SK-MEL-5 (cell line): ENCODE measurements at places on chromosomes 3 and 15. TPM values are rescaled to one million over a fixed set of nuclear protein-coding genes. Genes with fewer than 3 reads are reported as not detected.
A peak's percentile ranks its signal among the peaks of the same experiment; 100 is the strongest.

DNA sequence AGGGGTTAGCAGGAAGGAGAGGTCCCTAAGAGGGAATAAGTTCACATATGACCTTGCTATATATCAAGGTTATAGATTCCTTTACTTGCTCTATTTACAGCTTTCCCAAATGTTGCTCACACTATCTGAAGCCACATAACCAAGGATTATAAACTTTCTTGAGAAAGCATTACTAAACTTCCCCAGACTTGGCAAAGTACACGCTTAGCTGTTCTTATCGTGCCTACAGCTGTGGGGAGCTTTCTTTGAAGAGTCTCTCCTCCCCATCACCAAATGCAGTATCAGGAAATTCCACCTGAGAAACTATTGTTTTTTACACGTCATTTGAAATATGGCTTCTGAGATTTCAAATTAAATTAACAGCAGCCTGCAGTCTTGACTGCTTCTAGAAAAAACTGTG is 284.5 kb downstream of the CHL1 start:
- DNase-seq = no peak

DNA sequence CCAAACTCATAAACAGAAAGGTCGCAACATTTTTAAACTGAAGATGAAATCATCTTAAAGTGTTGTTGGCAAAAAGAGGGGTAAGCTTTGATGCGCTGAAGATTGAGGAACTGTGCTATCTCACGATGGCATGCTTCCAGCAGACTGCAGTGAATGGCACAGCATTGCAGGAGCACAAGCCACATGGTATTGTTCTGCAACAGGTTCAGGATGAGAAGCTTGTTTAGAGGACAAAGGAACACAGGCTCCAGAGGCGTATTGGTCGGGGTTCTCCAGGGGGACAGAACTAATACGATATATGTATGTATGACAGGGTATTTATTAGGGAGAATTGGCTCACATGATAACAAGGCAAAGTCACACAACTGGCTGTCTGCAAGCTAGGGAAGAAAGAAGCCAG is 13.8 kb upstream of the PLD1 start:
- no peak for DNase-seq

DNA sequence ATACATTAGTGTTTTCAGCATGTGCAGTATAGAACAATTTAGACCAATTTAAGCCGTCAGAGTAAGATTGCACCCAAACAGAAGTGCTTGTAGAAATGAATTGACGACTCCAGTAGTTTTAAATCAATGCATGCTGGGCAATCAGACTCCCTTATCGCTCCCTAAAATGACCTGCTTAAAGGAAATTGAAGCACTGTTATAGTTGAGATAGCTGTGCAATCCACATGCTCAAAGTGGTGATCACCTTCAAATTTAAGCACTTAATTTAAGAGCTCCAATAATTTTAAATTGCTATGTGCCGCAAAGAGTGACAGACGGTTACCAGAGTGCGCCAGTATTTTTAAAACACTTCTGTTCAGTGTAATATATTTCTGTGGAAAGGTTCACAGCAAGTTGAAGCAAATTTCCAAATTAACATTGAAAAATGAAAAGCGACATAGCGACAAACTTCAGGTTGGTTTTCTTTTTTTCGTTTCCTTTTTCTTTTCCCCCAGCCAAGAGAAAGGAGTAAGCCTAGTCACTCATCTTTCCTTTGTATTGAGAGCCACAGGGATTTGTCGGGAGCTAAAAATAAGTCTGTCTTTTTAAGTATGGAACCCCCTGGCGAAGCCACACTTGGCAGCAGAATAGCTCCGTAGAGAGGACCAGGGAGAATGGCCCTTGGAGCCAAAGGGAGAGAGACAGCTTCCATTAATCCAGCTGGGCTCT is 436.4 kb upstream of the RBMS3 start:
- no peak for DNase-seq

GRCh38 chr3:65922441-65922840 is 116.3 kb downstream of the MAGI1 start:
- no peak for DNase-seq

DNA sequence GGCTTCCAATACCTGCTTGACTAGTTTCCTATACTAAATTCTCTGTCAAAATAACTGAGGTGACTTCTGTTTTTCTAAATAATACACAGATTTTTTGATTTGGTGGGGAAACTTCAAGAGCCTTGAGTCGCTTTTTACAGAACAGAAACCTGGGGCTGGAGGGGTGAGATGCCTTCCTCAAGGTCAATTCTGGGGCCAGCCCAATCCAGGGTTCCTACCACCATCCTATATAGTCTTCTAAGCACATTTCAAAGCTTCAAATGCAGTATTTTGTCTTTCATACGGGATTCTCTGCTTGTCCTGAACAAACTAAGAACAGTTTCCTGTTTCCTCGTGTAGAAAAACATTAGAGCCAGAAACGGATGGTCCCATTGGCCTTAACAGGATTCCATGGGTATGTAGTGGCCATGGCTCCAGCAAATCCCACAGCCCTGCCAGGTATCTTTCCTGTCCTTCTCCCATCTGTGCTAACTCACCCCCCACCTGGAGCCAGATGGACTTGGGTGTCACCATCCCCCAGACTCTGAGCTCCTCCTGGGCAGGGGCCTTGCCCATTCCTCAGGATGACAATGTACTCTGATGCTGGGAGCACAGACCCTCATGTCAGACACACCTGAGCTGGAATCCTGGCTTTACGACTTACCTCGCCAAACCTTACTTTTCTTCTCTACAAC is 146.9 kb downstream of the KLF13 start:
- no peak for DNase-seq

DNA sequence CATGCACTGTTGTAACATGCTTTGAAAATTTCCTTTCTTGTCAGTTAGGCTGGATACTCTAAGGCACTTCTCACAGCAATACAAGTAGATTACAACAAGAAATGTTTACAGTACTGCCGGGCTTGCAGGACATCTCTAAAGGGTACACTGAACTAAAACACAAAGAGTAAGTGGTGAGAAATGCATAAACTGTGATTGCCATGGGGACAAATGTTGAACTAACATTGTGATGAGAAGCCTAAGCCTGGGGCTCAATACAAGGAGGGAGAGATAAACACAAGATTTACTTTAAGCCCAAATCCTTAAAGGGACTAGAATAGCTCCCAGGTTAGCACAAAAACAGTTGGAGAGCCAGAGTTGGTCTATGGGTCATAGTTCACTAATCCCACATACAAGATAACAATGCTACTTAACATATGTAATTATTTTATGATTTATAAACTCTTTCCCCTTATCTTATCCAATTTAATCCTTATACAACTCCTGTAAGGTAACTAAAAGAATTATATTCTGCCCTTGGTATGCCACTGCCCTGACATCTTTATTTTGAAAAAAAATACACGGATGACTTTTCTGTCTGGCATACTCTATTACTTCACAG is 126.9 kb downstream of the THRB start:
- DNase-seq = no peak

- DNase-seq = no peak
Measured at GRCh38 chr3:183212565-183212964, 40.5 kb upstream of the B3GNT5 start.

- DNase-seq = no peak
Measured at GRCh38 chr15:74402873-74403587, 30.7 kb downstream of the SEMA7A start.

GRCh38 chr3:71581457-71582035 is 2.0 kb downstream of the FOXP1 start:
- no peak for DNase-seq

DNA sequence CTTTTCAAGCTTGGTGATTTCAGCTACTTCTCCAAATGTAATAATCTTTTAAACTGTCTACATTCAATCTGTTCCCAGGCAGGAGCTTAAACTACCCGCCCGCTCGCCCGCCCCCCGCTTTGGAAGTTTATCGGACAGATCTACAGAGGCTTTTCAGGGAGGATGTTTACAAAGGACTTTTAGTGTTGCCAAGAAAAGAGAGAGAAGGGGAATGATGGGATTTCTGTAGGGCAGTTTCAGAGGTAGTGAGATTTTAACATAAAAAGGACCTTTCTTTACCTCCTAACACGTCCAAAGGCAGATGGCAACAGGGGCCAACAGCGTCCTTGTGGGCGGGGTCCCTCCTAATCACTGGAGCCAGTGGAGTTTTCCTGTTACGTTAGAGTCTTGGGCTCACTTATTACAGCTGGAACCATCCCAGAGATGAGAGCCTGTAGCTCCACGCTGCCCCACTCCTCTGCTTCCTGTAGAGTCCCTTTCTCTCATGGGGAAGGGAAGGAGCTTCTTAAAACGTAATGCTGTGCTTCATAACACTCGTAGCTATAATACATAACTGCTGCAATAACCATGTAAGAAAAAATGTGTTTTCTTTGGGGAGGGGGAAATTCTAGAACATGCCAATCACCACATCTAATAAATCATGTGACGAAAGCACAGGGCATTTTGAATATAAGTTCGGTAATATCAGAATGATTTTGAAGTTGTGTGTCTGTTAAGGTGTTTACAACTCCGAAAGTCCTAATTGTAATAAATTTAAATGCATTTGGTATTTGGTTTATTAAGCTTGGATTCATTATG is 30.9 kb downstream of the HES1 start:
- DNase-seq = no peak

- DNase-seq = no peak
Measured at GRCh38 chr3:85835857-85836440, 877.2 kb downstream of the CADM2 start.

DNA sequence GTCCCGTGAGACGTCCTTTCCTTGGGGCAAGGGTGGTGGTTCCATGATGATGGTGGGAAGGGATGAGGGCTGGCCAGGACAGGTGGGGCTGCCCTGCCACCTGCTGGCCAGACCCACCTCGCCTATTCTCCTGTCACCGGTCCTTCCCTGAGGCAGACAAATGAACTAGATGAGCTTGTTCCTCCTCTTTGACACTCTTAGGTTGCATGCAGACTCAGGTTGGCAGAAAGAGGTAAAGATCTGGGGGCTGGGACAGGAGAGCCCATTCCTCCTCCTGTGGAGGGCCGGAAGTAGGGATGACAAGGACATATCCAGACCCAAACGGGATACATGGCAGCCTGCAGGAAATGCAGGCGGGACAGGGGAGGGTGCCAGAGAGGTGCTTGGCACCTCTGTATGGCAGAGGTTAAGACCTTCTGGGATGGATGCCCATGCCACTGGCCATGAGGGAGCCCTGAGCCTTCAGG is 38.6 kb downstream of the ACSBG1 start:
- DNase-seq = peak; percentile 46

Gene MRAS
- total RNA-seq = 6.5 and 10.9 TPM in 2 replicates

Gene MME
- 15.1 and 19.5 TPM in 2 replicates for total RNA-seq

Gene PXK
- total RNA-seq = 42.0 and 45.8 TPM in 2 replicates
